Epithelial cell of umbilical artery (primary cell): ENCODE measurements at places on chromosomes 13 and 19. TPM values are rescaled to one million over a fixed set of nuclear protein-coding genes. Genes with fewer than 3 reads are reported as not detected.

Gene FLT1
- total RNA-seq: 143 and 328 TPM in 2 replicates

Gene TTC9B
- total RNA-seq: not detected in 2 replicates

Gene LHB
- total RNA-seq: not detected in 2 replicates

Gene ZNF665
- total RNA-seq: 1.7 and 1.9 TPM in 2 replicates

Gene FBXO27
- 1.2 and 1.6 TPM in 2 replicates for total RNA-seq

Gene ZNF699
- 5.8 and 6.2 TPM in 2 replicates for total RNA-seq

Gene TRPM4
- 11.2 and 12.3 TPM in 2 replicates for total RNA-seq

Gene TBCB
- 215 and 250 TPM in 2 replicates for total RNA-seq

Gene FAM83E
- total RNA-seq: 0.65 and 1.1 TPM in 2 replicates

Gene SOX21
- total RNA-seq: not detected in 2 replicates

Gene PPFIA3
- 4.9 and 5.3 TPM in 2 replicates for total RNA-seq

Gene SLC6A16
- total RNA-seq: under 0.01 and 0.15 TPM in 2 replicates

Gene CPB2
- not detected in 2 replicates for total RNA-seq

Gene ZSCAN4
- total RNA-seq: not detected in 2 replicates

Gene SIGLEC14
- not detected in 2 replicates for total RNA-seq

Gene ZNF562
- 19.8 and 35.0 TPM in 2 replicates for total RNA-seq

Gene GYS1
- total RNA-seq: 22.9 and 25.3 TPM in 2 replicates

Gene FBXO17
- 19.3 and 21.8 TPM in 2 replicates for total RNA-seq

Gene LGALS14
- not detected in 2 replicates for total RNA-seq

Gene MCEMP1
- total RNA-seq: not detected in 2 replicates

Gene KIRREL2
- 0.15 TPM in 1 of 2 replicates, not detected in the other for total RNA-seq

Gene MAG
- total RNA-seq: not detected in 2 replicates

Gene GPATCH1
- total RNA-seq: 5.0 and 5.5 TPM in 2 replicates

Gene CEACAM21
- 0.32 TPM in 1 of 2 replicates, not detected in the other for total RNA-seq

Gene SPACA4
- not detected in 2 replicates for total RNA-seq

Gene EPS8L1
- total RNA-seq: 5.9 and 12.0 TPM in 2 replicates

Gene CDX2
- not detected in 2 replicates for total RNA-seq

Gene FXYD1
- total RNA-seq: not detected in 2 replicates

Gene IGFL3
- 0.32 TPM in 1 of 2 replicates, not detected in the other for total RNA-seq

Gene PGPEP1
- 13.3 and 19.9 TPM in 2 replicates for total RNA-seq

Gene FGF21
- not detected in 2 replicates for total RNA-seq

Gene ATXN8OS
- total RNA-seq: not detected in 2 replicates

Gene OVOL3
- total RNA-seq: not detected in 2 replicates

Gene ZNF730
- total RNA-seq: 1.6 and 2.4 TPM in 2 replicates

Gene UQCRFS1
- 30.5 and 42.2 TPM in 2 replicates for total RNA-seq

Gene KLK8
- total RNA-seq: not detected in 2 replicates

Gene C19orf85
- not detected in 2 replicates for total RNA-seq

Gene CEACAM6
- total RNA-seq: not detected in 2 replicates

Gene MYH14
- under 0.01 TPM in 1 of 2 replicates, not detected in the other for total RNA-seq

Gene CBY2
- total RNA-seq: not detected in 2 replicates
